Substantia nigra (tissue), 51 donors: ENCODE measurements at places on chromosomes 16 and 17.

DNA sequence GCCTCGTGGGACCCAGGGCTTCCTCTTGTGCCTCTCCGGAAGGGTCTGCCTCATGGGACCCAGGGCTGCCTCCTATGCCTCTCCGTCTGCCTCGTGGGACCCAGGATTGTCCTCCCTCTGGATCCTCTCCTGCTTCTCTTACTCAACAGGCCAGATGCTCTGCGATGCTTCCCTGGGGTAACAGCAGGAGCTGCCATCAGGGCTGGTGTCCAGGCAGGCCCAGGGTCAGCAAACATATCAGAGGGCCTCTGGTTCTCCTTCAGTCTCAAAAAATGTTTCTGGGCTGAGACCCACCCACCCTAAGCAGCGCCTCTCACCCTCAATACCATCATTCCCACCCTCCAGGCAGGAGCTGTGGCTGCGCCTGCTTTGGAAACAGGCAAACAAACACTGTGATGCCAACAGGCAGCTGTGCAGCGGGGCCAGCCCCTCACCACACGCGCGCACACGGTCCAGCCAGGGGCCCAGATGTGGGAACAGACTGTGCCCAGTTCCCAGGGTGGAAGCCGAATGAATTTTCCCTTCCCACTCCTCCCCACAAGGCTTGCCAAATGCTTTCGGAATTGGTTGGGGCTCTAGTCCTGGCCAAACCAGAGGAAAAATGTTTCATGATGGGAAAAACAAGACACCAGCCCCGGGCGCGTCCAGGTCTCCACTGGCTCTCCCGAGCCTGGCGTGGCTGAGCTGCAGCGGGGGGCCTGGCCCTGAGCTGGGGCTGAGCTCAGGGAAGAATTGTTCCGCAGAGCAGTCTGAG lies 11.3 kb downstream of the TIMM22 start:
- DNase-seq: peak; percentile 29

DNA sequence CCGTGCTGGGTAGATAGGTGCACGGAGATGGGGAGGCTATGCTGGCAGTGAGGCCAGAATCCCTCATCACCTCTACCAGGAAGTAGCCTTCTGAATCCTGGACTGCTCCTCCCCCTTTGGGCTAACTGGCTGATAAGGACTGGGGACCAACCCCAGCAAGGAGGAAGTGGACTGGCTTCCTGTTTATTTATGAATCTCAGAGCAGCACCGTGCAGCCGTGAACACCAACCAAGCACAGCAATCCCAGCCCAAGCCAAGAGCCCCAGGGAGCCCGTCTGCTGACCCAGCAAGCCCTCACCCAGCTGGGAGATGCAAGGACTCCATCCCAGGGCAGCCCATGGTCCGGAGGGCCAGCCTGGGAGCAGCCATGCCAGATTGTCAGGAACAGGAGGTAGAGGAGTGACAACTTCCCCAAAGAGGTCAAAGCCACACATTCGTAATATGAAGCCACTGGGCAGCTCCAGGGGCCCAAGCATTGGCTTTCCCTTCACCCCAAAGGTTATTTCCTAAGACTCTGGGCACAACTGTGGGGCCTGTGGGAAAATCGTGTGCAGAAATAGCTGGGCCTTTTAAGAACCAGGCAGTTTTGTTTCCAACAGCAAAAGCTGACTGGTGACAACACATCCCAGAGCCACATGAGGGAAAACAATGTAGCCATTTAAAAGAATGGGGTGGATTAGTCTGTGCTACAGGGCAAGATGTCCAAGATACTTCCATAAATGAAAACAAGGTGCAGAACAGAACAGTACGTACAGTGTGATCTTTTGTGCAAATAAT lies 23.9 kb downstream of the PHB1 start:
- DNase-seq: peak; percentile 21

GRCh38 chr17:10657148-10657547 lies at the start of gene MYH3:
MYH3 (minus strand) TSS chr17:10657309; CDS start chr17:10655064, 2,245 bp downstream.
- DNase-seq: no peak

DNA sequence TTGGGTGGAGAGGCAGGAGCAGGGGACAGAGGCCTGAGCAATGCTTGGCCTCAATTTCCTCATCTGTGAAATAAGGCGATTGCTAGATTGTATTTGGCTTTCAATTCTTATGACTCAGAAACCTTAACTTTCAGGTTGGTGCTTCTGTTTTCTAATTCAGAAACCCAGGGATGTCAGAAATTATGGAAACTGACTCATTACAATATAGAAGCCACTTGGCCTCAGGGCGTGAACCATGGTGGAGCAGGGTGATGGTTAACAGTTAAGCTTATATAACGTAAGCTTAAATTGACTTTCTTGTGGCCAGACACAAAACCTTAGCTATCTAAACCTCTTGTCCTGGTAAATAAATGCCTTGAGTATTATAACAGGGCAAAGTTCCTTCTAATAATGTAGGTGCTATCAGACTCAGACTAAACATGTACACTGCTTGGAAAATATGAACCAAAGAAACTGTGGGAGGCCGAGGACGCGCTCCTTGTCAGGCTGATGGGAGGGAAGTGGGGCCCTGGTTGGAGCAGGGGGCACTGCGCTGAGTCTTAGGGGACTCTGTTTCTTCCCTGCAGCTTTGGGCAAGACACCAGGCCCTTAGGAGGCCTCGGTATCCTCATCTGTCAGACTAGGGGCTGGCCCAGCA lies 17.1 kb upstream of the SREBF1 start:
- DNase-seq: no peak

GRCh38 chr16:23902034-23902747 lies 66.4 kb downstream of the PRKCB start:
- no peak for DNase-seq

DNA sequence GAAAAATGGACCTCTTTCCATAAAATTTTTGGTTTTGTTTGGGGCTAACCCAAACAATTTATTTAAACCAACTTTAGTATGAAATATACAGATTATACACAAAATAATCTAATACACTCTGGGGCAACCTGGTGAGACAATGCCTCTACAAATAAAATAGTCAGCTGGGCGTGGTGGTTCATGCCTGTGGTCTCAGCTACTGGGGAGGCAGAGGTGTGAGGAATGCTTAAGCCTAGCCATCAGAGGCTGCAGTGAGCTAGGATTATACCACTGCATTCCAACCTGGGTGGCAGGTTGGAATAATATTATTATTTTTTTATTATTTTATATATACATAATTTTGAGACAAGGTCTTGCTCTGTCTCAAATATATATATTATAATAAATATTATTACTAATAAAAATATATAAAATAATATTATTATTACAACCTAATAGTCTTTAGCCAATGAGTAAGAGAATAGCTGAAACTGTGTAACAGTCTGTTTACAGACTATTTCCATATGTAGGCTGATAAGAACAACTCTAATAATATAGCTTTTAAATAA lies 50.5 kb downstream of the GLG1 start:
- no peak for DNase-seq
